ENCODE measurements at places on chromosomes 5 and 9.

- no peak for DNase-seq
Observed at GRCh38 chr9:133277467-133277866, 2.5 kb upstream of the ABO start.

DNA sequence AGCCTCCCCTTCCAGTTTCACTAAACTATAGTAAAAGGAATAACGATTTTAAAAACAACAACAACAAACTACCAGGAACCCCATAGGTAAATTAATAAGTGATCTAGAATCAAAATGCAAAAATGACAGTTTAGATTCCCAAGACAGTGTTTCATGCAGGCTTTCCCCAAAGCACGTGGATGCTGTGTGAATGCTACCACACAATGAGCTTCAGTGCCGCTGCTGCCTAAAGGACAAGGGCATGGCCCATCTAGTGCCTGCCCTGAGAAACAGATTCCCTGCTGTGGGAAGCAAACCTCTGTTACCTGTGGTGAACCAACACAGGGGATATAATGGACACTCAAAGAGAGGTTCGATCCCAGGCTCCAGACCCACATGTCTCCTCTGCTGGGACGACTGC, 23.7 kb upstream of the CKMT2 start:
- DNase-seq = no peak

- no peak for DNase-seq
Observed at GRCh38 chr5:160545832-160546231, 124.2 kb downstream of the PTTG1 start.

- DNase-seq = no peak
Observed at GRCh38 chr5:36772276-36773140, 104.1 kb upstream of the NIPBL start.

DNA sequence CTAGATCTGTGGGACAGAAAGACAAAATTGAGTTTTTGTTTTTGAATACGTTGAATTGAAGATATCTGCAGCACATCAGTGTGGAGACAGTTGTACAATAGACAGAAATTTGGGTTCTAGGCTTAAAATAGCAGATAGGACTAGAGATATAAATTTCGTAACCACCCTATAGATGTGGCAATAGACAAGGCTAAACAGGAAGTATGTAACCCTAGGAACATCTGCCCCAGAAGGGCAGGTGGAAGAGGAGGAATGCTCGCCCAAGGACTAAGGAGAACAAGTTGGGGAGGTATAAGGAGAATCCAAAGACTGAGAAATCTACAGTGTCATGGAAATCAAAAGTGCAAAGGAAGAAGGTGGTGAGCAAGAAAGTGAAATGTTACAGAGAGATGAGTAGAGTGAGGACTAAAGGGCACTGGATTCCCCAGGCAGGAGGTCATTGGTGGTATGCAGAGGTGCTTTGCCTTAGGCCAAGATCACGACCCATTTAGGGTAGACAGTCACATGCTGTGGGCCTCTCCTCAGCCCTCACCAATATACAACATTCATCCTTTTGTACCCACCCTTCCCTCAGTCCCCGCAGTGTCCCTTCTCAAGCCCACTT, 109.1 kb upstream of the ELL2 start:
- no peak for DNase-seq

GRCh38 chr9:33157960-33158842, 8.9 kb downstream of the B4GALT1 start:
- DNase-seq = no peak

DNA sequence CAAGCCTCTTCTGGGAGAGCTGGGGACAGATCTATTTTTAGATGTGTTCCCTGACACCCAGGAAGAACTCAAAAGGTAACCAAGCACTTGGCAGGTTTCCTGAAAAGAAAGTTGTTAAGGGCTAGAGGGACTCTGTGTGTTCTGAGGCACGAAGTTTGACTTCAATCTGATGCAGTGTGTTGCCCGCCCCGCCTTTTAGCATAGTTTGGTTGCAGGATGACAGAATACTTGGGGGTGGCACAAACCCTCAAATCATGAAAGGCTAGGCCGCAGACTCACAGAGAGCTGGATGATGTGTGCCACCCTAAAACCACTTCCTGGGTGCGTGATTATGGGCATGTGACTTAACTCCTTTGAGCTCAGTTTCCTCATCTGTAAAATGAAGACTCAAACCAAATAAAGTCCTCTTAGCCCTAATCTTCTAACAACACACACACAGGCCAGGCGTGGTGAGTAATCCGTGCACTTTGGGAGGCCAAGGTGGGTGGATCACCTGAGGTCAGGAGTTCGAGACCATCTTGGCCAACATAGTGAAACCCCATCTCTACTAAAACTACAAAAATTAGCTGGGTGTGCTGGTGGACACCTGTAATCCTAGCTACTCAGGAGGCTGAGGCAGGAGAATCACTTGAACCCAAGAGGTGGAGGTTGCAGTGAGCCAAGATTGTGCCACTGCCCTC, 12.8 kb upstream of the NDFIP1 start:
- peak; percentile 91 for DNase-seq

DNA sequence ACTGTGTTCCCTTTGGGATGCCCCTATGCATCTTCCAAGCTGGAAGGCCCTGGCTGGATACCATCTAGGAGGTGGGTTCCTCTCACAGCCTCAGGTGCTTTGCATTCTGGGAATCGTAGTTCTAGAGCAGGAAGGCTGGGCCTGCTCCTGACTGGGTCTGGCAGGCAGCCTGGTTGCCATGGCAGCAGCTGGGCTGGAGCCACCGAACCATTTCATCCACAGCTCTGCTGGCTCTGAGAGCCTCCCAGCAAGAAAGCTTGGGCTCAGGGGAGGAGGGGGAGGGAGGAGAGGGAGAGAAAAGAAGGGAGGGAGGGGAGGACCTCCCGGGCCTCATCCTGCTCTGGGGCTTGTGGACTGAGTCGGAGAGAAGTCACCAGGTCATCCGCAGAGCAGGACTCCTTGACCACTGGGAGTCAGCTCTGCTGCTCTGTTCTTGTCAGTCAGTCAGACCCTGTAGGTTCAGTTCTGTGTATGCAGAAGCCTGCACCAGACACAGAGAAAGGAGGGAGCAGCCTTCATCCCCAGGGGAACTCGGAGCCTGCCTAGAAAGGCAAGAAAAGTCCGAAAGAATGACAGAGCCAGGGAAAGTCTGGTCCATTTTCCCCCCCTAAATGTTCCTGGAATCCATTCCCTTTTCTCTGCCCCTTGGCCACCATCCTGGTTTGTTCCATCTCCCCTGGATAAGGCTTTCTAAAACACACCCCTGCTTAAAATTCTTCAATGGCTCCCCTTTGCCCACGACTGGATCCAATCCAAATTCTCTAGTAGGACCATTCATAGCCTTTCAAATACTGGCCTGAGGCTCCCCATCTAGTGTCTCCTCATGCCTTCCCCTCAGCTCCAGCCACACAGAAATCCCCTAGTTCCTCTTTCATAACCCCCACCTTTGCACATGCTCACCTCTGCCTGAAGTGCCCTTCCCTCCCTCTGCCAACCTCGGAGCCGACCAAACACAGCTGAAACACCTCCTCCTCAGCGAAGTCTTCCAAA, 65.4 kb upstream of the ARAP3 start:
- no peak for DNase-seq

GRCh38 chr5:61286446-61287132, 45.5 kb upstream of the ZSWIM6 start:
- no peak for DNase-seq

DNA sequence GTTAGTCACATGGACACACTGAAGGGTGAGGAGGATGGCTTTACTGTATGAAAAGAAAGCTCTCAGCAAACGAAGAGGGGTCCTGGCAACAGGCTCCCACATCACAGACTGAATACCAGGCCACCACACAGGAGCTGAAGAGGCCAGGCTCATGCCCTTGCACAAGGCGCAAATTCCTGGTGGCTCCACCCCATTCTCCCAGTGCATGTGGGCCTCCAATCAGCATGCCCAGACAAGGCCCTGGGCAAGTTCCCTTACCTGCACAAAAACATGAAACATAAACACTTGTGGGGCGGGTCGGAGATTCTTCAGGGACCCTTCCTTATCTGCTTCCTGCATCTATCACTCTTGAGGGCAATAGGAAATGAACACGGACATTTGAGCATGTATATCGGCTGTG, 935.8 kb upstream of the EDIL3 start:
- DNase-seq = no peak

DNA sequence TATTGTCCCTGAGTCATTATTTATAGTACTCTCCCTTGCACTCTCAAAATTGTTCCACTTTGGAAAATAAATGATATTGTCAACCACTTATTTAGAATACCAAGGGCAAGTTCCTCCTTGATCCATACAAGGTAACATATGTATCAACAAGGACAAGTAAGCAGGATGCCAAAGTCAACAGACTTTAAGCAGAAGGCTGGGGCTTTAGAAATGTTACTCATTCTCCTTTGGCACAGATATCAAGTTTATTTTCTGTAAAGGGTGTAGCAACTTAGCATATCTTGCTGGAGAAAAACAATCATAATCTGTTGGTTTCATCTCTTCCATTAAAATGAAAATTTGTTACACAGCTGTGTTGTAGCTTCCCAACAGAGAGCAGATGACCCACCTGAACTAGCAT, 248.7 kb upstream of the SLC30A5 start:
- no peak for DNase-seq

DNA sequence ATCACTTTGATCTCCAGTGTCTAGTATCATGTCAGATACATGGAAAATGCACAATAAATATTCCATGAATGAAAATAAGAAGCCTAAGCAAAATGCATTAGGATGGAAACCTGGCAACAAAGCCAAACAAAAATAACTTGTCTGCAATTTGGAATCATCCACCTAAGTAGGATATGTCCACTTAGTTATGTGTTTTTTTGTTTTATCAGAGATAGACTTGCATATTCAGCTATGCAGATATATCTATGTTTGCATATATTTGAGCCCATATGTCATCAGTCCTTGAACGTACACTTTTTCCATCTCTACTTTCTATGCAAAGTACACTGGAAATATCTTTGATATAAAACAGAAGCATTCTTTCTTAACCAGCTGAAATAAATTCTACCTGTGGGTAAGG, 707.1 kb downstream of the EFNA5 start:
- DNase-seq = no peak

DNA sequence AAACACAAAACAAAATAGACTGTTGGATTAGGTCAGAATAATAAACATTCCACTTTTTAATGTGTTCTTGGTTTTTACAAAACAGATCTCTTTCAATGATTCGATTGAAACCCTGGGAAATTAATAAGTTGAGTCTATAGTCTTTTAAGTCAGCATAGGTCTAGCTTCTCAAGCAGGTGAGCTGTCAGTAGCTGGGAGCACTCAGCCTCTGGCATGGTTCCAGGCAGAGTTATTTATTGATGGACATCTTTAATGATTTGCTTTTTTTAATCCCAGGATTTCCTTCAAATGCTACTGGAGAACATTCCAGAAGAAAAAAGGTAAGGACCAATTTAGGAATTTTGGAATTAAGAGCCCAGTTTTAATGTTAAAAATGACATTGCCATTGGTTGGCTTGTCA, 241.0 kb downstream of the AOPEP start:
- no peak for DNase-seq

DNA sequence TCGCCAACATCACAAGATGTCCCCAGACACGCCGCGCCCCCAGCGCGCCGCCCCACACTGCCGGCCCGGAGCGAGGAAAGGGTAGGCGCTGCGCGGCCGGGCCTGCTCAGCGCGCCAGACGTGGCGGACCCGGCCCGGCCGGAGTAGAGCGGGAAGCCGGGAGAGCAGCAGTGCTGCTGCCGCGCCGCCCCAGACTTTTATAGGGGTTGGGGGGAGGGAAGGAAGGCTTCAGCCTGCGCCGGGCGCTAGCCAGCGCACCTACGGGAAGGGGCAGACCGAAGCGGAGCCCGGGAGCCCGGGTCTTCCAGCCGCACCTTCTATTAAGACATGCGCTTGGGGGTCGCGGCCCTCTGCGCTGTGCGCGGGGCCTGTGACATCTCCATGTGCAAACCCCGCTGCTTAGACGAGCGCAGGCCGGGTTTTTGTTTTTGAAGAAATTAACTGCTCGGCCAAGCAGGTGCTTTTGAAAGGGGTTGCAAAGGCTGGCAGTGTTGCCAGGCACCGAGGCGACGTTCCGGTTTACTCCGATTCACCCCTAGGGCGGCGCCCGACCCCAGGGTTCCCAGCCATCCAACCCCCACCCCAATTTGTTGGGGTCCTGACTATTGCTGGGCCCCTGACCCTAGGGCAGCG, 353 bp upstream of the PAX5 start:
- no peak for DNase-seq

GRCh38 chr5:139788294-139788910, 7.2 kb upstream of the PSD2 start:
- no peak for DNase-seq

DNA sequence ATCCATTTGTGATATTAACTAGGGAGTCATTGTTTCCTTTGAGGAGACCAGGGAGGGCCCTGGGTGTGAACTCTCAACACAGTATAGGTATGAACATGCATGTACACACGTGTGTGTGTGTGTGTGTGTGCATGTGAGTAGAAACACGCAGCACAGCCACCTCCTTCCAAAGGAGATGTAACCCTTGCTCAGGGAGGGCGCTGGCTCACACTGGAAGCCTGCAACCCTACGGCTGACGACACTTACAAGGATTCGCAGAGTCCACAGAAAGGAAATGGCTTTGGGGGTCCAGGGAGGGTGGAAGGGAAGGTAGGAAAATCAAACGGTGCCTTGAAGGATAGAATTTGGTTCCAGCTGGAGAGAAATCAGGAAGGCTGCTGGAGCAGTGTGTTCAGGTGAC, 21.9 kb downstream of the TRIP13 start:
- no peak for DNase-seq

GRCh38 chr5:120330558-120330957, 133.5 kb upstream of the PRR16 start:
- no peak for DNase-seq

- DNase-seq = peak; percentile 36
Observed at GRCh38 chr9:129073404-129073803, 7.5 kb upstream of the DOLPP1 start.

- DNase-seq = no peak
Observed at GRCh38 chr5:33102551-33102950, 338.2 kb upstream of the TARS1 start.

DNA sequence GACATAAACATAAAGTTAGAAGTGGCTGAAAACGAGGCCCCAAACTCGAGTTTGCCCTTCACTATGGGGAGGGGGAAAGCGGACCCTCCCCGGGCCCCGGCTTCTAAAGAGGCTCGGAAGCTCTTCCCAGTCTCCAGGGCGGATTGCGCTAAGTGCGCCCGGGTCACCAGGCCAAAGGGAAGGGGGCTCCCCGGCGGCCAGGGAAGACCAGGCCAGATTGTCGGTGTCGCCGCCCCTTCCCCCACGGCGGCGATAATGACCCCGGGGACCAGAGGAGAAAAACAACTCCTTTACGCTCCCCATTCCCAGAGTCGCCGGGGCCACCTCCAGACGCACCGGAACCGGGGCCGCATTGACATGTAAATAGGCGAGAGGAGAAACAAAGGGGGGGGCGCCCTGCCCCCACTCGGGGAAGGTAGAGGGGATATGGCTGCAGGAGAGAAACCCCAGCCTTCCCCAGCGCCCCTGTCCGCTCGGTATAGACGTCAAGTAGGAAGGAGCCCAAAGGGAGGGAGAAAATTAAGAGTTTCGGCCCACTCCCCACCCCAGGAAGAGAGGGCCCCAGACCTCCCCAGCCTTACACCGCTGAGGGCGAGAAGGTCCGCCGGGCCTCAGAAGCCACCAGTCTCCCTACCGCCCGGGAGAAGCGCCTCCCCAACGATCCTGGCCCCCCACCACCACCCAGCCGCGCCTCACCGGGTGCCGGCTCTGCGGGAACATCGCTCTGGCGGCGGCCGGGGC, 1.7 kb downstream of the TLE1 start:
- DNase-seq = no peak
